Activated CD8-positive, alpha-beta memory T cell treated with anti-CD3 and anti-CD28 coated beads for 48 hours (primary cell): ENCODE measurements at places on chromosomes 3 and 15.
A peak's percentile ranks its signal among the peaks of the same experiment; 100 is the strongest.

- no peak for DNase-seq
These were observed 48.2 kb upstream of the PYDC2 start for GRCh38 chr3:191412759-191413158.

DNA sequence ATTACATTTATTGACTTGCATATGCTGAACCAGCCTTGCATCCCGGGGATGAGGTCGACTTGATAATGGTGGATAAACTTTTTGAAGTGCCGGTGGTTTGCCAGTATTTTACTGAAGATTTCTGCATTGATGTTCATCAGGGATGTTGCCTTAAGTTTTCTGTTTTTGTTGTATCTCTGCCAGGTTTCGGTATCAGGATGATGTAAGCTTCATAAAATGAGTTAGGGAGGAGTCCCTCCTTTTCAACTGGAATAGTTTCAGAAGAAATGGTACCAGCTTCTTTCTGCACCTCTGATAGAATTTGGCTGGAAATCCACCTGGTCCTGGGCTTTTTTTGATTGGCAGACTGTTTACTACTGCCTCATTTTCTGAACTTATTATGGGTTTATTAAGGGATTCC is 250.8 kb downstream of the TBC1D5 start:
- no peak for DNase-seq

DNA sequence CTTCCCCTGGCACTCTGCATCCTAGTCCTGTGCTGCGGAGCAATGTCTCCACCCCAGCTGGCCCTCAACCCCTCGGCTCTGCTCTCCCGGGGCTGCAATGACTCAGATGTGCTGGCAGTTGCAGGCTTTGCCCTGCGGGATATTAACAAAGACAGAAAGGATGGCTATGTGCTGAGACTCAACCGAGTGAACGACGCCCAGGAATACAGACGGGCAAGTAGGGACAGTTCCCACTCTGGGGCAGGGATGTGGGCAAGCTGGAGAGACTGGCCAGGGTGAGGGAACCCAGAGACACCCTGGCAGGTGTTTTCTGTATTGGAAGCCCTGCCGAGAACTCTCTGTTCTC is 247 bp downstream of the FETUB start:
- DNase-seq: no peak

DNA sequence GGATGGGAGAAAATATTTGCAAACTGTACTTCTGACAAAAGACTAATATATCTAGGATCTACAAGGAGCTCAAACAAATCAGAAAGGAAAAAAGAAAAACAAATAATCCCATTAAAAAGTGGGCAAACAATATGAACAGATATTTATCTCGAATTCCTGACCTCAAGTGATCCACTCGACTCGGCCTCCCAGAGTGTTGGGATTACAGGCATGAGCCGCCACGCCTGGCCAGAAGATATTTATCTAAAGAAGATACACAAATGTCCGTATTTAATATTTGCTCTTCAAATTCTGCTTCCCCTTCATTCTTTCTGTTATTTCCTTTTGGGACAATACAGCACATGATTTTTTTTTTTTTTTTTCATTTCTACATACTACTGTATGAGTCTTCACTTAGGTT is 151.7 kb upstream of the GRM7 start:
- DNase-seq: no peak

GRCh38 chr3:127337001-127337400 is 49.2 kb upstream of the PRR20G start:
- no peak for DNase-seq

DNA sequence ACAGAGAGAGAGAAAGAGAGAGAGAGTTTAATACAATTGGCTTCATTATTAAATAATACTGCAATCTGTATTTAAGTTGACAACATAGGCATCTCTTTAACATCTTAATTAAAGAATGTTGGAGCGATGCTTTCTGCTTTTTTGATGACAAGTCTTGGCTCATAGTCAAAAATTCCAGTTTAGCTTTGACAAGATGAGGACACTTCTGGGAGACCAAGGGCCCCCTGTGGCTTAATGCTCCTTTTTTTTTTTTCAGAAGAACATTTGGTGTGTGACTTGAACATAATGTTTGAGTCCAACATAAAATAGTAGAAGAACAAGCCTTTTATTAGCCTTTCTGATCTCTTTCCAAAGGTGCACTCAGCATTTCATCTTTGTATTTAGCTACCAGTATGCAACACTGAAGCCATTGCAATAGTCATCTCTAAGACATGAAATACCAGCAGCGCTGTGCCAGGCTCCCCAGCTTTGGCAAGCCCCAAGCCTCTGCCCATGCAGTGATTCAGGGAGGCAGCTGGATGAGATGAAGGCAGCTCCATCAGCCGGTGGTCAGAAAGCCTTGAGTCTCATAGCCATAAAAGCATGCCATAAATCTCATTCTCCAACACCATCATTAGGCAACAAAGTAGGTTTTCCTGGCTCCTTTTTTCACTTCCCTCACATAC is 349.4 kb upstream of the SEMA6D start:
- no peak for DNase-seq

DNA sequence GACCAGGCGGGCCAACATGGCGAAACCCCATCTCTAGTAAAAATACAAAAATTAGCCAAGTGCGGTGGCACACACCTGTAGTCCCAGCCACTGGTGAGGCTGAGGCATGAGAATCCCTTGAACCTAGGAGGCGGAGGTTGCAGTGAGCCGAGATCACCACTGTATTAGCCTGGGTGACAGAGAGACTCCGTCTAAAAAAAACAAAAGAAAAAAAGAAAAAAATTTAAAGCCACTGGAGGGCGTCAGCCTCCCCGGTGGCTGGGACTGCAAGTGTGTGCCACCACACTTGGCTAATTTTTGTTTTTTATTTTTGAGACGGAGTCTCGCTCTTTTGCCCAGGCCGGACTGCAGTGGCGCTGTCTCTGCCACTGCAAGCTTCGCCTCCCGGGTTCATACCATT is 7.9 kb downstream of the RTF1 start:
- DNase-seq: no peak

- no peak for DNase-seq
These were observed 164.0 kb downstream of the IL20RB start for GRCh38 chr3:137121704-137122314.

DNA sequence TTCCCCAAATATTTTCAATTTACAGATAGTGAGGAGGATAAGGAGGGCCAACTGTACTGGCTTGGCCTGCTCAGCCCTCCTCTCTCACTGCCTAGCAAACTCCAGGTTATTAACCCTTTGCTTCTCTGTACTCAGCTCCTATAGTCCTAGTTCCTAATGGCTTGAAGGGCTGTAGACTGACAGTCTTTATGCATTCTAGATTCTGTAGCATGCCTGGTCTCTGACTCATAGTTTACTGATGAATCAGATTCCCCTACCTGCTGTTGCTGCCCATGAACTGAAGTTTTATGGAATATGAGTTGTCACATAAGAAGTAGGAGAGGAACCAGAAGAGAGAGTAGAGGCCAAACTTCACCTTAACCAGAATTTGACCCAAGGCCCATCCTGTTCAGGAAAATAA is 27.1 kb upstream of the MAP3K13 start:
- no peak for DNase-seq

DNA sequence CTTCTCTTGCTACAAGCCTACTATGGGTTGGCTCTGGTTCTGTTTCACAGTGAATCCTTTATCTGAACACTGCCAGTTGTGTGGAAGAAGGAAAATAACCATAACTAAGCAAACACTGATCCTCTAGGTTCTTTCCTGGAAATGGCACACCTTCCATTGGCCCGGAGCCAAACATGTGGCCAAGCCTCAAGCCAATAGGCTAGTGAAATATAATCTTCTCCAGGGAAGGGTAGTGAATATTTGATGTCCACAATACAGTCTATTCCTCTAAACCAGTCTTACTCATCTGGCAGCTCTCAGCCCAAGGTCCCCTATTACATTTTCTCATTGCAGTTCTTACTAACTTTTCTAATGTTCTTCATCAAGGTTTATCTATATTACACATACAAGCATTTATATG is 921.3 kb downstream of the TUSC7 start:
- DNase-seq: no peak

GRCh38 chr3:169420429-169420828 is 243.1 kb downstream of the MECOM start:
- DNase-seq: no peak

- no peak for DNase-seq
These were observed 46.0 kb downstream of the RHCG start for GRCh38 chr15:89450076-89451006.

DNA sequence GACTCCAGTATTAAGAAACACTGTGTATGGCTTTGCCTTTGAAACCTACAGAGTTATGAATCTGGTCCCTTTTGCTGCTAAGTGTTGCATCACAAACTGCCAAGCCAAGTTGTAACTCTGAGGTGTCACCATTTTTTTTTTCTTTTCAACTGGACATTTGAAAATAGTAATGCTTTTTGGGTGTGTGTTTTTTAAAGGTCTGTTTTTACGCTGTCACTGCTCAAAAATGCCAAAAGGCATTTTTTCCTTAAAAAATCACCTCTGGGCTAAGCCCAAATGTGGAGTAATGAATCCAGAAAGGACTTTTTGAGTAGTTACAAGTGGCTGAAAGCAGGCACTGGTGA is 9.5 kb downstream of the SMAD3 start:
- DNase-seq: no peak

GRCh38 chr3:46261926-46262594 is 19.8 kb downstream of the CCR3 start:
- DNase-seq: no peak

DNA sequence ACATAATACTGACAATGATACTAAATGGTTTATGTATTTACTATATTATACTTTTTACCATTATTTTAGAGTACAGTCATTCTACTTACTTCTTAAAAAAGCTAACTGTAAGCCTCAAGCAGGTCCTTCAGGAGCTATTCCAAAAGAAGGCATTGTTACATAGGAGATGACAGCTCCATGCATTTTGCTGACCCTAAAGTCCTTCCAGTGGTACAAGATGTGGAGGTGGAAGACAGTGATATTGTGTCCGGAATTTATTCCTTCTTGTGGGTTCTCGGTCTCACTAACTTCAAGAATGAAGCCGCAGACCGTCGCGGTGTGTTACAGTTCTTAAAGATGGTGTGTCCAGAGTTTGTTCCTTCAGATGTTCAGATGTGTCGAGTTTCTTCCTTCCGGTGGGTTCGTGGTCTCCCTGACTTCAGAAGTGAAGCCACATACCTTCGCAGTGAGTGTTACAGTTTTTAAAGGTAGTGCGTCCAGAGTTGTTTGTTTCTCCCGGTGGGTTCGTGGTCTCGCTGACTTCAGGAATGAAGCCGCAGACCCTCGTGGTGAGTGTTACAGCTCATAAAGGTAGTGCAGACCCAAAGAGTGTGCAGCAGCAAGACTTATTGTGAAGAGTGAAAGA is 20.9 kb downstream of the AVEN start:
- DNase-seq: peak; percentile 23

DNA sequence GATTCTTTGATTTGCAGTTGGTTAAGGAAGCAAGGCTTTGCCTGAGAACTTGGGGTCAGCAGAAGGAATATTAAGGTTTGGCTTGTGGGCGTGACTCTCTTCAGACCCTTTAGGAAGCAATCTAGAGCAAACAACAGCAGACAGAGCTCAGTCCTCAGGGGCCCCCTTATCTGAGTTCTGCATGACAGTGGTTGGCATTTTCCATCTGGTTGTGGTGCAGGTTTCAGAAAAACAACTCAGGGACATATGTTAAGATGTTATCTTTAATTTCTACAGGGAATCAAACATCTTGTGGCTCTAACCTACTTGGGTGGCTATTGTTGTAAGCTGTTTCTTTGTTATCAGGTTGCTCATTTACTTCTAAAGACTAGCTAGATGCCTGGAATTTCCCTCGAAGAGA is 141.4 kb downstream of the VPS8 start:
- DNase-seq: no peak

DNA sequence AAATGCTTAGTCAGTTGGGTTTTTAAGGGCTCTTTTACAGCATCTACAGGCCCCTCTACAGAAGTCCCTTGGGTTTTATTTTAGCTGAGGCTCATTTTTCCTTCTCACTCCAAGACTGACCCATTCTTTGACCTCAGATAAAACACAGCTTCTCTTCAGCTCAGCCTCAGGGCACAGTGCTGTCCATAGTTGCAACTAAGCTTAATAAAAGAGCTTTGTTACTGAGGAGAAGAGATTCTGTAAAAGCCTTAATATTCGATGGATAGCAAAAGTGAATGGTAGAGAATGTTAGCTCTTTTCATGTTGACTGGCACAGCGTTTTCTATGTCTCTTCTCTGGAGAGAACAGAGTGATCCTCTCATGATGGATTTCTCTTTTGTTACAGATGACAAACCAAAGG is 277.9 kb downstream of the BBX start:
- no peak for DNase-seq

DNA sequence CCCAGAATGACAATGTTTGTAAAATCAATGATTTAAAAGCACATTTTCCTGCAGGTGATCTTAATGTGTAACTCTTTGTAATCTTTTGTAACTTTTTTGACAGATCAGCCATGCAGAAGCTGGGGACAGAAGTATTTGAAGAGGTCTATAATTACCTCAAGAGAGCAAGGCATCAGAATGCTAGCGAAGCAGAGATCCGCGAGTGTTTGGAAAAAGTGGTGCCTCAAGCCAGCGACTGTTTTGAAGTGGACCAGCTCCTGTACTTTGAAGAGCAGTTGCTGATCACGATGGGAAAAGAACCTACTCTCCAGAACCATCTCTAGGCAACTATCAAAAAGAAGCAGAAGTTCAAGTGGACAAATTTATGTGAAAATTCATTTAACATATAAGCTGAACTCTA is 32.1 kb upstream of the NUDT16 start:
- no peak for DNase-seq

- DNase-seq: no peak
These were observed 327.3 kb upstream of the TLE3 start for GRCh38 chr15:70424937-70425411.

DNA sequence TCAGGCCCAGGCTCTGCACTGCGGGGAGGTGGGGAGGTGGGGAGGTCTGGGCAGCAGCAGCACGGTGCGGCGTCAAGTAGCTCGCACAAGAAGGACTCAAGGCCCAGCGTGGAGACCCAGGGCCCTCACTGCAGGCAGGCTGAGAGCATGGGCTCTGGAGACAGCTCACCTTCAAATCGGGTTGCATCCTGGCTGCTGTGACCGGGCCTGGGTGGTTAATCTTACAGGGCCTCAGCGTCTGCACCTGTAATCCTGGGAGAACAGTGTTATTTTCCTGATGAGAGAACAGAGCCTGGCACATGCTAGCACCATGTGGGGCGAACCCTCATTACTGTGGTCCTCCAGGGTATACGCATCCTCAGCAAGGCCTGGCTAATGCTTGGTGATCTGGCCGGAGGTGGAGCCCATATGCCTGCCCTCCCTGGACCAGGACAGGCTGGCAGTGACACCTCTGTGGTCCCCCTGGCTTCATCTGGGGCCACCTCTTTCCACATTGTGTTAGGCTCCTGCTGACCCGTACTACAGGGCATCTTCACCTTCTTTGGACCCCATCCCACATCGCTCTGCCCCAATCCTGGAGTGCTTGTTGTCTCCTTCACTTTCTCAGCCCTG is 55.5 kb downstream of the RGMA start:
- no peak for DNase-seq

DNA sequence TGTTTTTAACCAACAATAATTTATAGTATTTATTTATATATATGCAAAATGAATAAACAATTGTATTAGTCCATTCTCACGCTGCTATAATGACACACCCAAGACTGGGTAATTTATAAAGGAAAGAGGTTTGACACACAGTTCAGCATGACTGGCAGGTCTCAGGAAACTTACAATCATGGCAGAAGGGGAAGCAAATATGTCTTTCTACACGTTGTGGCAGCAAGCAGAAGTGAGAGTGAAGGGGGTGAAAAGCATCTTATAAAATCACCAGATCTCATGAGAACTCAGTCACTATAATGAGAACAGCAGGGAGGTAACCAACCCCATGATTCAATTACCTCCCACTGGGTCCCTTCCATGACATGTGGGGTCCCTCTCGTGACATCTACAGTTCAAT is 162.8 kb upstream of the SLITRK3 start:
- DNase-seq: no peak

- no peak for DNase-seq
These were observed 22.1 kb downstream of the MYO5A start for GRCh38 chr15:52506549-52506948.
